ENCODE measurements at places on chromosomes 11 and 22.

GRCh38 chr22:46966495-46966845 is 204.0 kb downstream of the TBC1D22A start:
- no peak for DNase-seq

- no peak for DNase-seq
Observed at GRCh38 chr22:20106849-20107237, 9.1 kb upstream of the RANBP1 start.

DNA sequence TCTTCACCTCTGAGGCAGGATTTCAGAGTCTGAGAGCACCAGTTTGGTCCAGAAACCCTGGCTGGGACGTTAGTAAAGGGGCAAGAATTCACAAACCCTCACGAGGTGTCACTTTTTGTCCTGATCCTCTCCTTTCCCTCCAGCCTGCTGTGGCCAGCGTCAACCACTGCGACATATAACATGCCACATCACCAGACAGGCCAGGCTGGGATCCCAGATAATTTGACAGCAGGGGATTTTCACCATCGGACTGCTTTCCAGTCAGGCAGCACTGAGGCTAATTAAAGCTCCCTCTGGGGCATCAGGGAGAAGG is 36.8 kb upstream of the RBFOX2 start:
- DNase-seq = no peak

DNA sequence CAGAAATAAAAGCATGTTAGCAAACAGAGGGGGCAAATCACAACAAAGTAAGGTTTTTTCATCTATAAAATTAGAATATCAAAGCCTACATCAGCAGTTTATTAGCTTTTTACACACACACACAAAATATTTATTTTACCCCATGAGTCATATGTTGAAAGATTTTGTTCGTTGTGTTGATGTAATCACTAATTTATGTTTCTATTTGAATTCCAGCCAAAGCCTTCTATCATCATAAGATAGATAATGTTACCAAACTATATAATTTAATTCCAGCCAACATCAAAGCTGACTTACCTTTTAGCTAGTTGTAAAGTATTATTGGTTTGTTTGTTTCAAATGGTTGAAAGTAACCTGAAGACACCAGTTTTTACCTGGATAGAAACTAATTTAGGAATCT is 458.0 kb upstream of the ARHGAP42 start:
- no peak for DNase-seq

DNA sequence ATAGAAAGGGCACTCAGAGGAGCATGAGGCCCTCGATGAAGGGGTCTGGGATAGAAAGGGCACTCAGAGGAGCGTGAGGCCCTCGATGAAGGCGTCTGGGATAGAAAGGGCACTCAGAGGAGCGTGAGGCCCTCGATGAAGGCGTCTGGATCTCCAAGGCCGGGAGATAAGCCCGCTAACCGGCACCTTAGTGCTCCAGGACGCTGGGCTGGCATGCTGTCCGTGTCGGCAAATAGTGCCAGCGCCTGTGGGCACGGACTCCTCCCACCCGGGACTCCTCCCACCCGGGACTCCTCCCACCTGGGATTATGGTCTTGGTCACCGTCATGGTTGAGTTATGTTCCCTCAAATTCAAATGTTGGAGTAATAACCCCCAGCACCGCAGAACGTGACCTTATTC is 725.3 kb downstream of the BRD1 start:
- no peak for DNase-seq

DNA sequence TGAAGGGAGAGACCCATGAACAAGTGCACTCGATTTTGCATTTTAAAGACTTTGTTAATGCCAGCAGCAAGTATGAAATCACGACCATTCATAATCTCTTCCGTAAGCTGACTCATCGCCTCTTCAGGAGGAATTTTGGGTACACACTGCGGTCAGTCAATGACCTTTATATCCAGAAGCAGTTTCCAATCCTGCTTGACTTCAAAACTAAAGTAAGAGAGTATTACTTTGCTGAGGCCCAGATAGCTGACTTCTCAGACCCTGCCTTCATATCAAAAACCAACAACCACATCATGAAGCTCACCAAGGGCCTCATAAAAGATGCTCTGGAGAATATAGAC is 5.9 kb downstream of the SERPIND1 start:
- DNase-seq = no peak

GRCh38 chr11:134579724-134580609 is 167.9 kb upstream of the B3GAT1 start:
- DNase-seq = peak; percentile 50

GRCh38 chr11:116233561-116233960 is 539.2 kb downstream of the BUD13 start:
- peak; percentile 64 for DNase-seq

GRCh38 chr11:111183706-111184105 is 61.8 kb upstream of the POU2AF2 start:
- no peak for DNase-seq

- DNase-seq = no peak
Observed at GRCh38 chr11:2085251-2086066, 53.7 kb downstream of the IGF2 start.

GRCh38 chr11:92768121-92768840 is 201.2 kb upstream of the MTNR1B start:
- no peak for DNase-seq

DNA sequence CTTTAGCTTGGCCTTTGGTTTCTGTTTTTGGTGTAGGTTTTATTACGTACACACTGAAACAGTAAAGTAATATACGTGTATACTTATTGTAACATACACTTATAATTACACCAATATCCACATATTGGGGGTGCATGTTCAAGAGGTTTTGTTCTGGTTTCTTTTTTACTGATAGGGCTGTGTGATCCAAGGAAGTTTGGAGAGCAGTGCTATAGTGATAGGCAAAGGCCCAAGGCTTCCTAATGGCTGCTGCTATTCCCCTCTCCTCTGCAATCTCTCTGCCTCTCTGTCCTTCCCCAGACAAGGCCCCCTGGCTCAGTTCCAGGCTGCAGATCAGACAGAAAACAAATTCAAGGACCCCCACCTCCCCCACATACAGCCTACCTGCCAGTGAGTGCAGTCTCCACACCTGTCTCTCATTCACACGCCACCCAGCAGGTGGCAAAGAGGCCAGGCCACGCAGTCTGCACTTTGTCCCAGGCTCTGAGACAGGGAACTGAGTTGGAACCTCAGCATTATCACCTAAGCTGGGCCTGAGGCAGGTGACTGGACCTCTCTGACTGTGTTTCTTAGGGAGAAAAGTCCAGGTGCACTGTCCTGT is 15.1 kb downstream of the TMEM184B start:
- peak; percentile 80 for DNase-seq

- DNase-seq = no peak
Observed at GRCh38 chr22:49148895-49149418, 678.7 kb downstream of the BRD1 start.

- no peak for DNase-seq
Observed at GRCh38 chr22:36589856-36590255, 60.9 kb upstream of the EIF3D start.

GRCh38 chr11:92819830-92820229 is 149.6 kb upstream of the MTNR1B start:
- no peak for DNase-seq

- no peak for DNase-seq
Observed at GRCh38 chr11:70851308-70851707, 401.1 kb downstream of the SHANK2 start.

GRCh38 chr22:32202539-32203180 is 2.2 kb downstream of the RFPL2 start:
- DNase-seq = peak; percentile 52

GRCh38 chr11:46490666-46491065 is 99.1 kb upstream of the CHRM4 start:
- DNase-seq = no peak

DNA sequence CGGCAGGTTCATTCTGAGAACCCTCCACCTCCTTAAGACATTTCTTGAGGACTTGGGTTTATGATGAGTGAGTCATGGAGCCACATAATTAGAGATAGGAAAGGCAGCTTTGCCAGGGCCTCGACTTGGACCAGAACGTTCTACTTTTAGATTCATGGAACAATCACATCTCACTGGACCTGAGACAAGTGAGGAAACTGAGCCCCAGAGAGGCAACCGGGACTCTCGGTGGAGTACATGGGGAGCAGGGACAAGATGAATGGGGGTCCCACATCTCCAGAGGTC is 59.5 kb downstream of the LINC01488 start:
- no peak for DNase-seq
